ENCODE measurements at places on chromosomes 12 and 14.

GRCh38 chr12:68122236-68122920, 37.2 kb downstream of the IFNG start:
- no peak for DNase-seq

GRCh38 chr14:28772613-28773012, 6.0 kb downstream of the FOXG1 start:
- DNase-seq, result no peak

- no peak for DNase-seq
These were observed 23.8 kb downstream of the NEUROD4 start for GRCh38 chr12:55043542-55043941.

DNA sequence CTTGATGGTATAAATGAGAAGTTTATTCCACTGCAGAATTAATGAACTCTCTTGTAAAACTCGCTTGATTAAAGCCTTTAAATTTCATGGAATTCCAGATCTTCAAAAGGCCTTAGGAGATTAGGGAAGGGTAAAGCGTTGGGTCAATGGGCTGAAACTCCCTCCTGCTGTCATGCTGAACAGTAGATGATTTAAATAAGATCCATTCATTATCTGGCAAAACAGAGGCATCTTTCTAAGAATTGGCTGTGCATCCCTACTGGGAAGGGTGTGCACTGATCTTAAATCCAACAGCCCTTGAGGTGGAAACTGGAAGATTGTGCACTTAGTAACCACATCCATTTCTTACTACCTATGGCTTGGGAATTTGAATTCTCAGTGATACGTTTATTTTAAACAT, 56.0 kb downstream of the PLCZ1 start:
- no peak for DNase-seq

- no peak for DNase-seq
These were observed 93.9 kb downstream of the CALM1 start for GRCh38 chr14:90490720-90491050.

DNA sequence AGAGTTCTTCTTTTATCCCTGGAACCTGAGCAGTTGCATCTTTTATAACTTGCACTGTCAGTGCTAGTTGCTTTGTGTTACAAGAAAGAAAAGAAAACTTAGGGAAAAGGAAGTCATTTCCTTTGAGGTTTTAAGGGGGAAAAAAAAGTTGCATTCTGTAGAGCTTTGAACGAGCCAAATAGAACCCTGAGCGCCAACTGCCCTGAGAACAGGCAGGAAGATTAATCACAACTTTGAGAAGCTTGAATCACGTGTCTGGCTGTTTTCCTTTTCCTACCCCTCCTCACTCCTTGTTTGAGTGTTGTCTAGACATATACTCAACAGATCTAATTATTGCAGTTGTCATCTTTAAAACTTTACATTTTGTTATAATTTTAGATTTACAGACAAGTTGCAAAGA, 12.5 kb downstream of the PCNX1 start:
- DNase-seq, result no peak

- DNase-seq, result no peak
These were observed 650 bp upstream of the PTGER2 start for GRCh38 chr14:52313462-52313861.

- no peak for DNase-seq
These were observed 64.6 kb downstream of the ATG14 start for GRCh38 chr14:55347040-55347439.

- DNase-seq, result no peak
These were observed 385.7 kb downstream of the FUT8 start for GRCh38 chr14:65798216-65798615.

DNA sequence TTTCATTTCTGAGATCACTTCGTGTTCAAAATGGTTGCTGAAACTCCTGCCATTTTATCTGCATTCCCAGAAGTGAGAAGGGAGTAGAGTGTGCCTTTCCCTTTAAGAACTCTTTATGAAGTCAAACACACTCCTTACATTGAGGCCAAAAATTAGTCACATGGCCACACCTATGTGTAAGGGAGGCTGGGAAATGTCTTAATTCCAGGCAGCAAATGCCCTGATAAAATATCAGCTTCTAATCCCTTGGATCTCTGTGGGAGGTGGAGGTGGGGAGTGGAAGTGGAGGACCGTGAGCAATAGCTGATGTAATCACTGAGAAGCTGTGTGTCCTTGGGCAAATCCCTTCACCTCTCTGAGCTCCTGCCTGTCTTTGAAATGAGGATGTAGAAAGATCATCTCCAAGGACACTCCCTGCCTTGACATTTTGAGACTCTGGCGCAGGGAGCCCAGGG, 22.7 kb upstream of the ANKRD9 start:
- no peak for DNase-seq

DNA sequence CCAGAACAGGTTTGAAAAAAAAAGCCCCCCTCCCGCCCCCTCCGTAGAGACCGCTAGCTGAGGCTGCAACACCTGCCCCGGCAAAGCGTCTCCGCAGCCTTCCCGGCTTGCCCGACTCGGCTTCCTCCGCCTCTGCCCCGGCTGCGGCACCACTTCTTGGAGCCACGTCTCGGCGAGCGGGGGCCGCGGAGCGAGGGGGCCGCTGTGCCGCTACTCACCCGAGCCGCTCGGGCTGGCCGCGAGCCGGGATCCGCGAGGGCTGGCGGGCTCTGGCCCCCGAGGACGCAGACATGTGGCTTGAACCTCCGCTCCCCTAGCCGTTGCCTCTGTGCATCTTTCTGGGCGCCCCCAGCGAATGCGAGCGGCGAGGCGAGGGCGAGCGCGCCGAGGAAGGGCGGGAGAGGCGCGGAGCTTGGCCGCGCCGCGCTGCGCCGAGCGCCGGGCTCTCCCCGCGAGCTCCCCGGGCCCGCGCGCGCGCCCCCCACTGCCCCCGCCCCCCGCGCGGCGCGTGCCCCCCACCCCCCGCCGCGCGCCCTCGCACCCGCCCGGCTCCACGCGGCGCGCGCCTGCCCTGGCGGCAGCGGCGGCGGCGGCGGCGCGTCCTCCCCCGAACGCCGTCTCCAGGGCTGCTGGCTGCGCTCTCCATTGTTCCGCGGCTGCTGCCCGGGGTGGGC, 249.5 kb downstream of the APAF1 start:
- no peak for DNase-seq

- no peak for DNase-seq
These were observed 18.0 kb upstream of the TMEM260 start for GRCh38 chr14:56561606-56562005.

- no peak for DNase-seq
These were observed 55.9 kb downstream of the CCDC92 start for GRCh38 chr12:123916729-123917128.

Measured in stimulated activated CD4-positive, alpha-beta T cell treated with anti-CD3 and anti-CD28 coated beads, Interleukin-1b, Interleukin-23, amount 100 ng/mL, for 24 hours (primary cell).